ENCODE measurements at places on chromosomes 16 and 17.
A peak's percentile ranks its signal among the peaks of the same experiment; 100 is the strongest.

DNA sequence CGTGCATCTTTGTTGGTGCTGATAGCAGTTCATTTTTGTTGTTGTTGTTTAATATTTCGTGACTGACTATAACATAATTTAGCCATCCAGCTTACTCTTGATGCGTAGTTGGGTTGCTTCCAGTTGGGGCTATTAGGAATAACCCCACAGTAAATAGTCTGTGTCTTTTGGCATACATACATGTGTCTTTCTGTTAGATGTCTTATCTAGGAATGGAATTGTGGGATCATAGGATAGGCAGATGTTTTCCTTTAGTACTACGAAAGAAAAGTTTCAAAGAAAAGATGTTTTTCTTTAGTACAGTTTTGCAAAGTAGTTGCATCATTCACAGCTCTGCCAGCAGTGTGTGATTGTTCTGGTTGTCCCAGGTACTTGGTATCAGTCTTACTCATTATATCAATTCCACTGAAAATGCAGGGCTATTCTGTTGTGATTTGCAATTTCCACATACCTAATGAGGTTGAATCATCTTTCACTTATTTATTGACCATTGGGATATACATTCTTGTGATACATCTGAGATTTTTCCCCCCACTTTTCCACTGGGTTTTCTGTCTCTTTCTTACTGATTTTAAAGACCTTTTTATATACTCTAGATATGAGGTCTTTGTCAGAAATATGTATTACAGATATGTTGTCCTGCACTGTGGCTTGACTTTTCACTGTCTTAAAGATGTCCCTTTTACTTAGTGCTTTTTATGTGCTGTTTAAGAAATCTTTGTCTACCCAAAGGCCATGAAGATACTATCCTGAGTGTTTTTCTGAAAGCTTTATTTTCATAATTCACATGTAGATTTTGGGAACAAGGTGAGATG is 173.3 kb downstream of the MRTFB start:
- no peak for DNase-seq

- no peak for DNase-seq
These were observed 56.4 kb downstream of the BRIP1 start for GRCh38 chr17:61806936-61807335.

- no peak for DNase-seq
These were observed 264.3 kb upstream of the C16orf82 start for GRCh38 chr16:26802440-26802839.

GRCh38 chr17:57235124-57235523 is 21.2 kb upstream of the MSI2 start:
- no peak for DNase-seq

DNA sequence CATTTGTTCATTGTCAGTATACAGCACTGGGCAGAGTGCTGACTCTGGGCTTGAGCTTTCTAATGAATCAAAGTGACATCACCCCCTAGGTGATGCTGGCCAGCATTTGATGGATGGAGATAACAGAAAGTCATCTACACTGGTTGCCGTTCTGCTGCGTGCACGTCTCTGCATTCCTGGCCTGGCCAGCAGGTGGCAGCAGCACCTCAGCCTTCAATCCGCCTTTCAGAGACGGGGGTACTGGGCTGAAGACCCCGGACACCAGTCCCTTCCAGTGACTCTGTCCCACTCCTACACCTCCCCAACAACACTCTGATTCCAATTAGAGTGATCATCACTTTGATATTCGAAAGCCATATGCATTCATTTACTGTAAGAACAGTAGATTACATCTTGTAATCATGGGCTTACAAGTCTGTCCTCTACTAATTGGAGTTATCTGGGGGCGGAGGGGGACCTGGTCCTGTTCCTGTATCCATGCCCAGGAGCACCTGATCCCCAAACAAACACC is 6.0 kb downstream of the CPSF4L start:
- DNase-seq, result peak; percentile 78

GRCh38 chr16:72018470-72018869 is 9.9 kb downstream of the DHODH start:
- DNase-seq, result no peak

DNA sequence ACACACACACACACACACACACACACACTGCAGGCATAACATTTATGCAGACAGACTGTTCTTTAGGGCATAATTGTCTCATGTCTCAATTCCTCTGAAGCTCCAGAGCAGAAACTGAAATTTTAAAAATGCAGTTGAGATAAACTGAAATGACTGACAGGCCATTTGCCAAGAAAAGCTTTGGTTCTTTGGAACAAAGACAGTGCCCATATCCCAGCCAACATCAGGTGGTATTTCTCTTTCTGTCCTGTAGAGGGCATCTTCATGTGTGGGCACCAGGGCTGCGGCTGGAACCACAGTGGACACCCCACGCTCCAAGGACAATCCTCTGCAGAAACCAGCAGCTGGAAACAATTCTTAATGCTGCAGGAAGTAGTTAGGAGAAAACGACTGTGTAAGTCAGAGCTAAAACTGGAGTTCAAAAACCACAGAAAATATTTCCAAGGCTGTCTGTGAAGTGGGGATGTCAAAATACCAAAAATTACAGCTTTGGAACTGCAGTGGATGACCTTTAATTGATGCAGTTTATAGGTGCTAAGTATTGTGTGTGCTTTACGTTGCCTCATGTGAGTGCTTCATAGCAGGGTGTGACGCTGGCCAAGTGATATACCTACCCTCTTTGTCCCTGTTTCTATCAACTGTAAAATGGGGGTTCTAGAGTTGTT is 10.6 kb upstream of the MEFV start:
- peak; percentile 66 for DNase-seq

DNA sequence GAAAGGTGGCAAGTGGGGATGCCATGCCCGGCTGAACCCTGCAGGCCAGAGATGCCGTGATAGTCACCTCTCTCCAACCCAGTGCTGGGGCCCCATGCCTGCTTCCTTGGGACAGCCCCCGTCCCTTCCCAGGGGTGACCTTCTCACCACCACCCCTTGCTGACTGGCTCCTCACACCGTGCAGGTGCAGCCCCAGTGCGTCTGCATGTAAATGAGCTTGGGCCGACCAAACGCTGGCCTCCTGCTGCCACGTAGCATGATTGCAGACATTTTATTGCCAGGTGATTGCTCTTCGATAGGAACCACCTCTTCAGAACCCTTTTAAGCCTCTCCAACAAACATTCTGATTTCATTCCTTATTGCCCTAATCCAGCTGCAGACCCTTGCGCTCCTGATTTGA is 32.5 kb downstream of the ASIC2 start:
- no peak for DNase-seq

- no peak for DNase-seq
These were observed 33.7 kb downstream of the GDE1 start for GRCh38 chr16:19488213-19488640.

- no peak for DNase-seq
These were observed 6.5 kb downstream of the PROCA1 start for GRCh38 chr17:28705074-28705659.

DNA sequence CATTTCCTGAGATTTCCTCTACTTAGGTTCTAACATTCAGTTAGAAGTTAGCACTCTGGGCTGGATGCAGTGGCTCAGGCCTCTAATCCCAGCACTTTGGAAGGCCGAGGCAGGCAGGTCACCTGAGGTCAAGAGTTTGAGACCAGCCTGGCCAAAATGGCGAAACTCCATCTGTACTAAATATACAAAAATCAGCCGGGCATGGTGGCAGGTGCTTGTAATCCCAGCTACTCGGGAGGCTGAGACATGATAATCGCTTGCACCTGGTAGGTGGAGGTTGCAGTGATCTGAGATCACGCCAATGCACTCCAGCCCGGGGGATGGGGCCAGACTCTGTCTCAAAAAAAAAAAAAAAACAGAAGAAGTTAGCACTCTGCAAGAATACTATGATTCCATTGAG is 1430.9 kb downstream of the CDH11 start:
- no peak for DNase-seq

GRCh38 chr17:56231693-56232092 is 78.4 kb downstream of the ANKFN1 start:
- DNase-seq, result peak; percentile 22

- DNase-seq, result no peak
These were observed 729.3 kb upstream of the KIF2B start for GRCh38 chr17:53093391-53093790.

GRCh38 chr17:71423871-71424546 is 696.8 kb upstream of the SOX9 start:
- no peak for DNase-seq

DNA sequence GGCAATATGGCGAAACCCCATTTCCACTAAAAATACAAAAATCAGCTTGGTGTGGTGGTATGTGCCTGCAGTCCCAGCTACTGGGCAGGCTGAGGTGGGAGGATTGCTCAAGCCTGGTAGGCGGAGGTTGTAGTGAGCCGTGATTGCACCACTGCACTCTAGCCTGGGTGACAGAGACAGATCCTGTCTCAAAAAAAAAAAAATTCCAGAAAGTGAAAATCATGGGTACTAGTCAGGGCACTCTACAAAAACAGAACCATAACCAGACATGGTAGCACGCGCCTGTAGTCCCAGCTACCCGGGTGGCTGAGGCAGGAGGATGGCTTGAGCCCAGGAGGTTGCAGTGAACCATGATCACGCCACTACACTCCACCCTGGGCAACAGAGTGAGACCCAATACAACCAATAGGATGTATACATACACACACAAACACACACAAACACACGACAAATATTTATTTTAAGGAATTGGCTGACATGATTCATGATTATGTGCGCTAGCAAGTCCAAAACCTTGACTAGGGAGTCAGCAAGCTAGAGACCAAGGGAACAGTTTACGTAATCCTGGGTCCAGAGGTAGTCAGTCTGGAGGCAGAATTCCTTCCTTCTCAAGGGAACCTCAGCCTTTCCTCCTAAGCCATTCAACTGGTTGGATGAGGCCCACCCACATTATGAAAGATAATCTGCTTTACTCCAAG is 11.6 kb upstream of the GP1BA start:
- no peak for DNase-seq

- DNase-seq, result no peak
These were observed 12.9 kb upstream of the MAP2K3 start for GRCh38 chr17:21271454-21272183.

GRCh38 chr16:8588682-8589056 is 1.6 kb downstream of the TMEM114 start:
- DNase-seq, result no peak

DNA sequence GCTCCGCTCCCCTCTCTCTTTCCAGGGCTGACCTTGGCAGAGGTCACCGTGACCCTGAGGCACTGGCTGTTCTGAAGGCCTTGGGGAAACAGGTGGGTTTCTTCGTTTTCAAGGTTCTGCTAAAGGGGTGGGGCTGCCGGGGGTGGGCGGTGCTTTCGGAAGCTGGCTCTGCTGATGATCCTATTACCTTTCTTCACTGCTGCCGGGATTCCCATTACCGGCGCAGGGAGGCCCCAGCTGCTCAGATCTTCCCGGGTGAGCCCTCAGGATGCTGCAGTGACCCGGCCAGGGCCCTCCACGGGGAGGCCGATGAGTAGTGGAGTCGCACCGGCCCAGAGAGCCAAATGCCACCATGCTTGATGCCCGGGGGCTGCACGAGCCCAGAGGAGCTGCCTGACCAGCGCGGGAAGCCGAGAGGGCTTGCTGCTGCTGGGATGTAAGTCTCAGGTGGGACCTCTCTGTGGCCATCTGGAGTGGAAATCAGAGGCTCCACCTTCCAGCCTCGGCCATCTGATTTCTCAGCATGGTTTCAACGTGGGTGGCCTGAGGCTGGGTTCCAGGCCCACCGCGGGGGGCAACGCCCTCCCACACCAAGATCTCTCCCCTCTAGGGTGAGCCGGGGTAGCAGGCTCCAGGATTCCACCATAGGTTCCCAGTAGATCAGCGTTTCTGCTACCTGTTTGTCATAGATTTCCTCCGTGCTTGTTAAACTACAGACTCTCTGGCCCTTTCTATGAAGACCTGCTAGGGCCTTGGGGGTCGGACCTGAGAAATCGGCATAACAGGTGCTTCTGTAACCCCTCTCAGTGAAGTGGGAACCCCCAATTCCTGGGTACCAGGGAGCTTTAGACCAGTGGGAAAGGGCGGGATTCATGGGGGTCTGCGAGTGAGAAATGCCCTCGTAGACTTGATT is 21.6 kb upstream of the ADCY7 start:
- no peak for DNase-seq

GRCh38 chr17:39939588-39940419 is 12.3 kb downstream of the LRRC3C start:
- peak; percentile 79 for DNase-seq

DNA sequence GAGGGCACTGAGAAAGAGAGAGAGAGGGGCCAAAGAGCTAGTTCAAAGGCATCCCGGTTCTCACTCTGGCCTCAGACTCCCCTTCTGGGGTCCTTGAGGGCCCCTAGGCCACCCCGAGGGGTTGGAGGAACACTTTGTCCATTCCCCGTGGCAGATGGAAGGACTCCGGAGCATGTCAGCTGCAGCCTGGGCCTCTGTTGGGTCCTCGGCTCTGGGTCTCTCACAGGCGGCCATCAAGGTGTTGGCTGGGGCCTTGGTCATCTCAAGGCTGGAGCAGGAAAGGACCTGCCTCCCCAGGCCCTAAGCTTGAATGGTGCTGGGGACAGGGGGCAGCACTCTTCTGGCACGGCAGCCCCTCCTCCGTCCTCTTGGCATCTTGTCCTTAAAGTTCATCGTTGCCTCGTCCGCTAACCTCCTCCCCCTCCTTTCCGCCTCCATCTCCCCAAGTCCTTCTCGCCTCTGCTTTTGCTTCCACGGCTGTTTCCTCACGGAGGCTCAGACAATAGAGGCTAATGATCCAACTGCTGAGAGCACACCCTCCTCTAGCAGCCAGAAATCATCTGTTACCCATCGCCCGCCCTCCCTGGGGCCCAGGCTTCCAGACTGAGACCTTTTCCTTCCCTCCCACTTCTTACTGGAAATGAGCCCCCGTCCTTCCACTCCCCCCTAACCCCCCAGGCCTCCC is 23.3 kb downstream of the CCR7 start:
- DNase-seq, result no peak

GRCh38 chr16:11312718-11313492 is 31.8 kb upstream of the PRM1 start:
- no peak for DNase-seq

DNA sequence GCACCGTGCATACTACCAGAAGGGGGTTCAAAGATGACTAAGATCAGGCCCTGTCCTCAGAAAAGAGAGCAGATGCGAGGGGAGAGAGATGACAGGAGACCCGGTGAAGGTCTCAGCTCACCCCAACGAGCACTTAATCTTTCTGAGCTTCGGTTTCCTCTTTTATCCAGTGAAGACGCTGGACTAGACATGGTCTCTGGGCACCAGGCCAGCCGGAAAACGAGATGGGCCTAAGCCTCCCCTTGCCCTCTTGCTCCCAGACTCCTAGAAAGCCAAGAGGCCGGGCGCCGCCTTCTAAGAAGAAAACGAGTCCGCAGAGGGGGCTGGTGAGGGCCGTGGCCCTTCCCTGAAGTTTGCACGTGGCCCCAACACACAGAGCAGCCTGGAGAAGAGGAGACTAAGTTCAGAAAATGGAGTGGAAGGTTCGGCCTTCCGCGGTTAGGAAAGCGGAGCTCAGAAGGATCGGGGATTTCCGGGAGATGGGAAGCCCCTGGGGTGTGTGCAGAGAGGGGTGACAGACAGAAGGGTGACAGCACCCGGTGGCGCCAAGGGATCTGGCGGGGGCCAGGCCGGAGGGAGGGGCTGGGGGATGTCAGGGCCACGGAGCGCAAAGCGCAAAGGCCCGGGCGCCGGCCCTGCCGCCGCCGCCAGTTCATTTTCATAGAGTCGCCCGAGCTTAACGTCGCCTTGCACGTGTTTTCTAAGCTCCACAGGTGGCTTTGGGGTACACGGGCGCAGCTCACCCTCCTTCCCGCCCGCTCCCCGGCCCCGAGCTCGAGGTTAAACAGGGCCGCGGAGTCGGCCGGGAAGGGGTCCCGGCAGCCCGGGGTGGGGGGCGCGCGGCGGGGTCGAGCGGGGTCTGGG is 42.1 kb upstream of the BHLHA9 start:
- peak; percentile 28 for DNase-seq

GRCh38 chr17:76120658-76121008 is 17.0 kb upstream of the EXOC7 start:
- DNase-seq, result no peak

Data from AG20443 (cell line).